T-helper 17 cell (primary cell): ENCODE measurements at places on chromosomes 13 and 19. TPM values are rescaled to one million over a fixed set of nuclear protein-coding genes. Genes with fewer than 3 reads are reported as not detected.

DNA sequence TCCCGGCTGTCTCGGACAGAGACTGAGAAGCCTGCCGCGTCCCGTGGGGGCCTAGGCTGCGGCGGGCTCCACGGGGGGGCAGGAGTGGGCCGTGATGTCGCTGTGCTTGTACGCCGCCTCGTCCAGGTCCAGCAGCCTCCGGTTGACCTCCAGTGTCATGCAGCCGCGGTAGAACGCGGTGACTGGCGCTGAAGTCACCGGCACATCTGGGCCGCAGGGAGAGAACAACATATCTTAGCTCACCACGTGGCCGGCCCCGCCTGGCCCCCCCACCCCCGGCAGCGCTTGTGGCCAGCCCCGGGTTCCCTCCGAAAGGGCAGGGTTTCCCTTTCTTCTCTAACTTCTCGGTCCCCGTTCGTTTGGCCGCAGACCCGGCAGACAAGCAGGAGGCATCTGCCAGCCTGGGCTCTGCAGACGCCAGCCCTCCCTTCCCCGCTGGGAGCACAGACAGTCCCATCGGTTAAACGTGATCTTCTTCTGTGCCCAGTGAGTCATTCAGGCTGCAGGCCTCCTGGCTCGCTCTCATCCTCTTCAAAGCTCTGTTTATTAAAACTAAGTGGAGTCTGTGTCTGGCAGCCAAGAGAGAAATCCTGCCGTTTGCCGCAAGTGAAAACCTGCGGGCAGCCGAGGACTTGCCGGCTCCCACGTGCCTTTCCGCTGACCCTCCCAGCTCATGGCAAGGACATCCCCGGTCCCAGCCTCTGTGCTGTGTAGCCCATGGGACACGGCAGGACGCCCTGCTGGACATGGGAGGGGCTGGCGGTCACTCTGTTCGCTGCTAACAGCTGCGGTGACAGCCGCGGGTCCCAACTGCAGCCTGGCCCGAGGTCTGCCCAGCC lies 42.8 kb downstream of the GAS6 start:
- no peak overlapping the region for H3K27ac ChIP-seq
- H3K4me3 ChIP-seq = no peak overlapping the region
- DNase-seq = no peak
- H3K4me1 ChIP-seq = peaks cover 9% of the 10 kb centered on the region
- H3K27me3 ChIP-seq = no peaks in the 10 kb centered on the region

- peaks cover 5% of the 10 kb centered on the region for H3K36me3 ChIP-seq
- DNase-seq = peak; percentile 29
- no peaks in the 10 kb centered on the region for H3K27me3 ChIP-seq
- peak overlapping the region; percentile 91 for H3K27ac ChIP-seq
- H3K4me3 ChIP-seq = peak overlapping the region; percentile 98
Measured at GRCh38 chr13:44576351-44577235, 463 bp upstream of the TSC22D1 start.

DNA sequence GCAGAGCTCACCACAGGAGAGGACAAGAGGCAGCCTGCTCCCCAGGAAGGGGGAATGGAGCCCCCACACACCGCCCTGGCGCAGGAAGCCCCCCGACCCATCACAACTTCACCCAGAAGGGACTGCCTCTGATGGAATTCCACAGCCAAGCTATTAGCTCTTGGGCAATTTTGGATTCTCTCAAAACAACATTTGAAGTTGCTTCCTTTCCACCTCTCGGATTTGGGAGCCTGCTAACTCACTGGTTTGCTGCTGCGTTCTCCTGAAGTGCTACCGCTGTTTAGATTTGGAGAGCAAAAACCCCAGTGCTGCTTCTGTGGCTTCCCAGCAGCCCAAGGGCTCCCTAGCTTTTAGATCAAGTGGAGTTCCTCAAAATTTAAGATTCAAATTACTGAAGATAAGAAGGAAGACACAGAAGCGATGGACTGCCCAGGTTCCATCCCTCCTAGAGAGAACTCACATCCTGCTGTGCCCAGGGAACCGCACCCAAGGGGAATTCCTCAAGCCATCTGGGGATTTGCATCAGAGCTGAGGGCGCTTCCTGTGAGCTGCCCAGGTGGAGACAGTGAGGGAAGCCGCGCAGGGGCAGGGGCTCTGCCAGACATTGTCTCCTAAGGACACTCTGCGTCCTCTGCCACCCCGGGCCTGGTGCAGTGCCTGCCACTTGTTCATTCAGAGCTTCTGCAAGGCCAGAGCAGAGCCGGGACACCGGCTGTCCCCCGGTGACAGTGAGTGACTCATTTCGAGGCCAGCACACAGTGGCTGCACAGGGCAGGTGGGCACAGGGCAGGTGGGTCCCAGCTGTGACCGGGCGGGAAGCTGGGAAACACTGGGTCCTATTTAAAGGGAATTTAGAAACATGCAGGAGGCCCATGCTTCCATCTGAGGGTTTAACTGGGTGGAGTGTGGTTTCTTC lies 45.5 kb downstream of the COL4A1 start:
- H3K4me3 ChIP-seq = no peak overlapping the region
- DNase-seq = no peak
- H3K27me3 ChIP-seq = peaks cover 47% of the 10 kb centered on the region
- no peak overlapping the region for H3K27ac ChIP-seq
- H3K4me1 ChIP-seq = peaks cover 3% of the 10 kb centered on the region

SRRM5 gene
- 0.40 TPM for total RNA-seq

GRCh38 chr19:2634228-2634951 lies 68.1 kb downstream of the GNG7 start:
- H3K27me3 ChIP-seq = no peaks in the 10 kb centered on the region
- DNase-seq = no peak
- no peaks in the 10 kb centered on the region for H3K36me3 ChIP-seq
- no peak overlapping the region for H3K4me3 ChIP-seq
- H3K27ac ChIP-seq = no peak overlapping the region

DNA sequence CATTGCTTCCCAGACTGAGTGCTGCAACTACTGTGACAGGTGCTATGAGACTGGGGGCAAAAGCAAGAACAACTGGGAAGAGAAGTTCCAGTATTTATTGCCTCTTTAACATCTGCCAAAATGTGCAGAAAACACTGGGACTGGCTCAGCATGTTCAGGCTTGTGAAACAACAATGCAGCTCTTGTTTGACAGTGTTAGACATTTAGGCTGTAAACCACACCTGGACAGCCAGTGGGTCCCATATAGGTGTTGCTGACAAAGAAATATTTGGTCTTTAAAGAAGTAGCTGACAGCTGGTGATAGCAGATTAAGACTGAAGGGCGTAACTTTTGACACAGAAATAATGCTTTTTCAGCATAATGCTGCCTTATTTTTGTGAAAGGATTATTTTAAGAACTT lies 88.1 kb downstream of the STOML3 start:
- H3K27me3 ChIP-seq = peaks cover 24% of the 10 kb centered on the region
- no peaks in the 10 kb centered on the region for H3K4me1 ChIP-seq
- DNase-seq = no peak
- H3K27ac ChIP-seq = no peak overlapping the region

GRCh38 chr13:39385621-39386231 lies 217.3 kb downstream of the LHFPL6 start:
- no peaks in the 10 kb centered on the region for H3K36me3 ChIP-seq
- peaks cover 6% of the 10 kb centered on the region for H3K27me3 ChIP-seq
- no peaks in the 10 kb centered on the region for H3K4me1 ChIP-seq
- no peak overlapping the region for H3K4me3 ChIP-seq
- no peak overlapping the region for H3K27ac ChIP-seq
- DNase-seq = no peak

DNA sequence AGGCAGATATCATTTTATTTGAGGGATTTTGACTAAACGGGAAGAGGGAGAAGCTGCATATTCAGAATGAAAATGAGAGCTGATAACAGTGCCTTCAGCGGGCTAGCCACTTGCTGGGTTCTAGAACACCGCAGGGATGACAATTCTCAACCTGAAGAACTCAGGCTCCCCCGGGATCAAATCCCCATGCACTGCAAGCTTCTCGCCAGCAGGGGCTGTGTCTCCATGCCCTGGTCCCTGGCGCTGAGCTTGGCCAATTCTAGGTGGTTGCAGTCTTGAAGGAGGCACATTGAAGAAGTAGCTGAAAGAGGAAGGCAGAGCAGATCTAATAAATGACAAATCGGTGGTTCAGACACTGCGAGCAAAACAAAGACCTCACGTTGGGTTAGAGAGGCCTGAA lies 128.7 kb downstream of the UQCRFS1 start:
- no peak for DNase-seq
- no peak overlapping the region for H3K4me3 ChIP-seq
- H3K27ac ChIP-seq = no peak overlapping the region
- no peaks in the 10 kb centered on the region for H3K4me1 ChIP-seq
- peaks cover 28% of the 10 kb centered on the region for H3K27me3 ChIP-seq

GRCh38 chr19:8643860-8644653 lies 13.6 kb downstream of the NFILZ start:
- H3K27ac ChIP-seq = no peak overlapping the region
- peaks cover 11% of the 10 kb centered on the region for H3K4me1 ChIP-seq
- peaks cover 33% of the 10 kb centered on the region for H3K27me3 ChIP-seq
- no peak for DNase-seq
- H3K4me3 ChIP-seq = no peak overlapping the region

OVOL3 gene
- total RNA-seq = not detected

- H3K4me3 ChIP-seq = no peak overlapping the region
- H3K4me1 ChIP-seq = no peaks in the 10 kb centered on the region
- no peak for DNase-seq
Measured at GRCh38 chr13:27997904-27998522, 9.5 kb upstream of the URAD start.

DNA sequence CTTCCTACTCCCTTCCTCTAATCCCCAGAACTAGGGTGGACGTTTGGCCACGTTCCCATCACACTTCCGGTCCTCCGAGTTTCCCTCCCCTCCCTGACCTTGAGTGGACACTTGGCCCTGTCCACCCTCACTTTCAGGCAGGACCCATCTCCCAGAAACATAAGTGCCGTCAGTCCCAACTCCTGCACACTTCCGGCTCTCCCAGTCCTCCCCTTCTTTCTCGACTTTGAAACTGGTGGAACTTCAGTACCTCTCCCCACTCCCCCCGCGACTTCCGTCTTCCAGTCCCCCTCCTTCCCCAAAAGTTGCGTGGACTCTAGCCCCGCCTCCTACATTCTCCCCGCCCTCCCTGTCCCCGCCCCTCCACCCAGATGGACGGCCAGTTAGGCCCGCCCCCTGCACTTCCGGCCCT lies 278 bp upstream of the ZNF274 start:
- H3K4me1 ChIP-seq = peaks cover 9% of the 10 kb centered on the region
- peaks cover 10% of the 10 kb centered on the region for H3K36me3 ChIP-seq
- peak overlapping the region; percentile 87 for H3K4me3 ChIP-seq
- DNase-seq = peak; percentile 70

DNA sequence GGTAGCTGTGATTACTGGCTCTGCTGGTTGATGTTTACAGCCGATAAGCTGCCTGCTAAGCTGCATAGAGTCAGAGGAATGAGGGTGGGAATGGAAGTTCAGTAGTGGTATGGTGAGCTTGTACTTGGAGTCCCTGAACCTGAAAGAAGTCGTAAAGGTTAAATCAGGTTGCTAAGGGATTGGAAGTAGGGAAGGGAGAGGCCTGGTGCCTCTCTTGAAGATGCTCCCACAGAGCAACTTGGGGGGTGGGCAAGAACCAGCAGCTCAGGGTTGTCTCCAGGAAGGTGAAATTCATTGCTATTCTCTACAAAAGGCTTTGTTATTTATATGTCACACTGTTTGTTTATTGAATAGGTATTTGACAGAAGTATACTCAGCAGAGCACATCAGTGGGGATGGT lies 73.8 kb upstream of the OLFM4 start:
- no peak overlapping the region for H3K4me3 ChIP-seq
- no peaks in the 10 kb centered on the region for H3K36me3 ChIP-seq
- H3K4me1 ChIP-seq = no peaks in the 10 kb centered on the region
- DNase-seq = no peak
- peaks cover 14% of the 10 kb centered on the region for H3K27me3 ChIP-seq

MAMSTR gene
- 0.60 TPM for total RNA-seq

PRTN3 gene
- total RNA-seq = not detected
